Lung (tissue), 17 donors: ENCODE measurements at places on chromosomes 3 and 15.
A peak's percentile ranks its signal among the peaks of the same experiment; 100 is the strongest.

DNA sequence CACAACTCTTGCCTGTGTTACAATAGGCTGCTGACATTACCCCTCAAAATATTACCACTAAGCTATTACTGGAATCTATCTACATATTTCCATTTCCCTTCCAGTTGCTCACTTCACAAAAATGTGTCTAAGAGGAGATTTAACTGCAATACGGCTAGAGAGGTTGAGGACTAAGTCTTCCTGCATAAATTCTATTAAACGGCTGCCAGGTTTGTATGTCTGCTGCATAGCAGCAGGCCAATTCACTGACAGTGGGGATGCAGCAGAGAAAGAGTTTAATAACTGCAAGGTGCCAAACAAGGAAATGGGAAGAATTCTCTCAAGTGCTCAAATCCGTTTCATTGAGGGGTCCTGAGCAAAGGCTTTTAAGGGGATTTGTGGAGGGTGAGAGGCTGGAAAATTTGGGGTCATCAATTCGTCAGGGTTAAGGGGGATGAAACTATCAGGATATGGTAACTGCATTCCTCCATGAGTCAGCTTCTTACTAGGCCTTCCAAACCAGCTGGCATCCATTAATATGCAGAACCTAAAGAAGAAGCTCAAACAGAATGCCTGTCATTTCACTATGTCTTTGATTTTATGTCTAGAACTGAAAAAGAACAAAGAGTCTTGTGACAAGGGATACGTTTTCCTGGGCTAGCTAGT is 675.6 kb downstream of the TBL1XR1 start:
- no peak for DNase-seq

DNA sequence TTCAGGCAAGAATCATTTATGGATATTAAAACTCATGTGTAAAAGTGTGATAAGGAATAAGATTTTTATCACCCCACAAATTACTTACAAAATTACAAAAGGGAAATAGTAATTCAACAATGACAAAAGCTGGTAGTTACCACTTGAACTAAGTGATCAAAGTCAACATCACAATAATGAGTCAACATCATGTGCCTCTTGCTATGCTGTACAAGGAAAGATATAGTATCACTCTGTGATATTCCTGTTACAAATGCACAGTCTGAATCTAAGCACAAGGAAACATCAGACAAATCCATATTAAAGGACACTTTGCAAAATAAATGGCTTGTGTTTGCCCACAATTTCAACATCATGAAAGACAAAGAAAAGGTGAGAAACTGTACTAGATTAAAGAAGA is 90.5 kb upstream of the PLCL2 start:
- DNase-seq, result no peak

- DNase-seq, result no peak
These were observed 23.9 kb downstream of the SEC22C start for GRCh38 chr3:42557854-42558253.

- DNase-seq, result no peak
These were observed 72.2 kb downstream of the ZNF148 start for GRCh38 chr3:125302932-125303331.

DNA sequence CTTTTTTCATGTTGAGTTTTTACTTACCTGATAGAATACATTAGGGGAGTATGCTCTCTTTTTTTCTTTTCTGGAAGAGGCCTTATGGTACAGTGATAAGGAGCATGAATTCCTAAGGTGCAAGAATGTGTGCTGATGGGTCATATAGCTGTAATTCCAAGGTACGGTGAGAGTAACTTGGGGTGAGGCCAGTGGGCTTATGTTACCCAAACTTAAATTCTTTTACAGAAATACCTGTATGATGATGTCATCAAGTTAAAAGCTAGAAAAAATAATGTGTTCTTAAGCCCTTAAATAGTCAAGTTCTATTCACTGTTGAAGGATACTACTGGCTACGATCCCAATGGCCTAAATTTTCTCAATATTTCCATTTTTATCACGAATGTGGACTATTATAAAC is 111.2 kb downstream of the GMPS start:
- DNase-seq, result no peak

- DNase-seq, result no peak
These were observed 74.7 kb downstream of the CMSS1 start for GRCh38 chr3:99892332-99892731.

DNA sequence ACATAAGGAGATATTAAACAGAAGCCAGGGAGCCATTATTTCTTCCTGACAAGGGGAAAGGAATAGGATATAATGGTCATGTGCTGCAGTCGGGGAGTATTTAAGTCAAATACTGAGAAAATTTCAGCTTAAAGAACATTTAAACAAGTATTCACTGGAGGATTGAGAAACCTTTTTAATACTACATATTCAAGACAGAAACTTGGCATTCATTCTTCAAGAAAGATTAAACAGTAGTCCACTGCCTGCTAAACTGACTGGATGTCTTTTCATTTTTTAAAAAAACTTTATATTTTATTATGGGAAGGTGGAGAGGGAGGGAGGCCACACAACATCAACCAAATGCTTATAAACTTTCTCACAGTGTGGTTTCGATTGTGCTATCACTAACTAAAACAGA is 107.4 kb upstream of the CBLB start:
- DNase-seq, result peak; percentile 69

DNA sequence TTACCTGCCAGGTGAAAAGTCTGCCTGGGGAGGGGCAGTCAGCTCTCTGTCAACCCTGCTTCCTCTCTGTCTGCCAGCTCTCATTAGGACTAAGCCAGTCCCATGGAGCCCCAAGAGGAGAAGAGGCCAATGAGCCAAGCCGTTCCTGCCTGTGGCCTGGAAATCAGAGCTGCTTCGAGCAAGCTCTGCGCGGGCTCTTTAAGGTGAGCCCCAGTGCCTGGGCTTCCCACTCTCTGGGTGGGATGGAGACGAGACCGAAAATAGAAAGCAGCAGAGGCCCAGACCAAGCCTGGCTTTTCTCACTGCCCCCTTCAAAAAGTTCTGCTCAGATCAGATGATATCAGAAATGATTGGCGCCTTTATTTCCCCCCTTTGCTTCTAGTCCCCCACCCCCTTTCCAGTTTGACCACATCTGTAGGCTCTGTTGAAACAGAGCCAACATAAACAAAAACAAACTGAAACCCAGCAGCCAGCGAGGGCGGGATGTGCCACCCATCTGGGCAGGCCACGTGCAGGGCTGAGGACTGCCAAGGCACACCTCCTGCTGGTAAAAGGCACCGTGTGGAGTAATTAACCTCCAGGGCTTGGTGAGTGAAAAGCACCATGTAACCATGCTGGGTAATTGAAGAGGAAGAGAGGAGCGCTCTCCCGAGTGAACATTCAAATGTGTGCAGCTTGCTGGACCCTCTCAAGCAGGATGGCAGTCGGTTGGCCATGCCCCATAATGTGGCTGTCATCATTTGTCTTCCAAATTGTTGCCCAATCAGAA is 471.0 kb upstream of the PROK2 start:
- DNase-seq, result peak; percentile 66

- DNase-seq, result no peak
These were observed 41.4 kb downstream of the UBE2E2 start for GRCh38 chr3:23244324-23245041.

DNA sequence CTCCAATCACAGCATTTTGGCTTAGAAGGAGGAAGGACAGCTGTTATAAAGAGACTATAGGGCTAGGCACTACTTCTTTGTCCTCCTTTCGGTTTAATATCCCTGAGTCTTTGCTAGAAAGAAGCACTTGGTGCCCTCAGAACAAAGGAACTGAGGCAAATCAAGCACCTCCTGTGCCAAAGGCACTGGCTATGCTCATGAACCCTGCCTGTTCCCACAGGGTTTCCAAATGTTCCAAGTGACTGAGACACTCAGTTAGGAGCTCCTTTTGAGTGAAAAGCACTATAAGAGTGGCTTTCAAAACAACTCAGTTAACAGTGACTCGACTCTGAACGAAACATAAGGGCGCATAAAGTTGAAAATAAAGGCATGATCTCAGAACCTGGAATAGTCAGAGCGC is 25.0 kb downstream of the TBC1D2B start:
- no peak for DNase-seq

GRCh38 chr3:159091936-159092335 is 290.1 kb downstream of the MFSD1 start:
- DNase-seq, result no peak

DNA sequence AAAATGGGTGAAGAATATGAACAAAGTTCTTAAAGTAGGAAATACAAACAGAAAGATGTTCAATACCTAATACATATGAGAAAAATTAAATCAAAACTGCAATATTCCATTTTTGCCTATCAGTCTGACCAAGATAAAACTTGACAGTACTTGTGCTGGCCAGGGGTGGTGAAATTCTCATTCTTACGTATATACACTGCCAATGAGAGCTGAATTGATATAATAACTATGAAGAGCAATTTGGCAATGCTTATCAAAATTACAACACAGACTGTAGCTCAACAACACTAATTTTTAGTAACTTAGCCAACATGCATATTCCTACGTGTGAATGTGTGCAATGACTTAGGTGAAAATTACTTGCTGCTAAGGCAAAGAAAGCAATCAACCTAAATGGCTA is 90.2 kb downstream of the SETD2 start:
- peak; percentile 6 for DNase-seq

DNA sequence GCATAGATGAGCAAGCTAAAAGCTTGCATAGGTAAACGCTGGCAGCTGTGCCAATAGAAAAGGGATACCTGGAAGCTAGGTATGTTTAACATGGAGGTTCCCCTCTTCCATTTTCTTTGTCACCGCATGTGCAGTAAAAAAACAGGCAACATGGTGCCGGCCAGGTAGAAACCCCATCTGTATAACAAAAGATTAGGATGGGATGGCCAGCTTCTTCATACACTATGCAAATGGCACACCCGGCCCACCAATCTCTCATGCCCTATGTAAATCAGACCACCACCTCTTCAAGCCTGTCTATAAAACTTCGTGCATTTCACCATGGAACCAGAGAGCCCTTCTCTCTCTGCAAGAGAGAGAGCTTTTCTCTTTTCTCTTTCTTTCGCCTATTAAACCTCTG is 224.3 kb upstream of the P2RY1 start:
- DNase-seq, result no peak

GRCh38 chr3:123338620-123339061 is 110.2 kb downstream of the ADCY5 start:
- no peak for DNase-seq

DNA sequence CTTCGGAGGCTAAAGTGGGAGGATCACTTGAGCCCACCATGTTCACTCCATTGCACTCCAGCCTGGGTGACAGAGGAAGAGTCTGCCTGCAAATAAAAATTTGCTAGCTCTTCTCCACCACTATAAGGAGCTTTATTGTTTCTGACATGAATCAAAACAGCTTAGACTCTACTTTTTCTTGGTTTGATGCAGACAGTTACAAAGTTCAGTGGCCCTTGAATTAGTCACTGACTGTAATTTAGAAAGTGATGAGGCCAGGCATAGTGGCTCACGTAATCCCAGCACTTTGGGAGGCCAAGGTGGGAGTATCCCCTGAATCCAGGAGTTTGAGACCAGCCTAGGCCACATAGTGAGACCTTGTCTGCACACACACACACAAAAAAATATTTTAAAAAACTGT is 172.4 kb upstream of the CGNL1 start:
- no peak for DNase-seq

- DNase-seq, result no peak
These were observed 16.4 kb downstream of the PIK3CB start for GRCh38 chr3:138818185-138818860.

DNA sequence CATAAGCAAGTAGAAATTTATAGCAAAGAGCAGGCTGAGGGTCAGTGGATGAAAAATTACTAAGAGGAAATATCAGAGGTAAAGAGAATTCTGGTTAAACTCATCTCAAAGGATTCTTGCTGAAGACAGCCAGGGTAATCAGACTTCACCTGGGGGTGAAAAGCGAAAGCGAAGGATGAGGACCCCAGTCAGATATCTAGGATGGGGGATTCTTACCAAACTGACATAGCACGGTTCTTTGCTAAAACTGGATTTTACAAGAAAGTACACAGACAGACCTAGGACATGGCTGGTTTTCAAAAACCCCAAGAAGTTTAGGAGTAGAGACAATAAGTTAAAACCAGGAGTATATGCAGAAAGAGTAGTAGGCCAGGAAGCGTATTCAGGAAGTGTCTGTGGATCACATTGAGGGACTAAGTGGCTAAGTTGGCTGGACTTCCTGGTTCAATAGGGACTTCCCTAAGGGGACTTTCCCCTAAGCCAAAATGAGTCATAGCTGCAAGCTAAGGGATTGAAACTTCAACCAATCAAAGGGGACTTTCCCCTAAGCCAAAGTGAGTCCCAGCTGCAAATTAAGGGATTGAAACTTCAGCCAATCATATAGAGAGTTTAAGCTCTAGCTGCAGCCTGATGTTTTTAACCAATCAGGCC is 2.4 kb upstream of the CFAP91 start:
- DNase-seq, result no peak

DNA sequence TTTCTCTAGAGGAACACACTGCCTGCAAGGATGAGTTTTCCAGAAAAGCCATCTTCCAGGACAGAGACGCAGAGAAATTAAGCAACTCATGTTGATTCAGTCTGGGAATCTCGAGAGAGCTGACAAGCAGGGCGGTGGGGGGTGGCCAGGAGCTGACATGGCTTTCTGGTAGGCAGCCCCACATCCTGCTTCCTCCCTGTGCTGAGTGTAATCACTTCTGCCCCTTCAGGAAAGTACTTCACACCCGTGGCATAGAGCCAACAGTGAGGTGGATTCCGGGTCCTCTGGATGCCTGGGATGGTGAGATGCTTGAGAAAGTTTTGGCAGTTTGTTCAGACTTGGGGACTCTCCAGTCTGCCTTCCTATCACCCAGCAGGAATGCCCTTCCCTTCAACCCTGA is 221.1 kb downstream of the SLCO3A1 start:
- DNase-seq, result peak; percentile 62

DNA sequence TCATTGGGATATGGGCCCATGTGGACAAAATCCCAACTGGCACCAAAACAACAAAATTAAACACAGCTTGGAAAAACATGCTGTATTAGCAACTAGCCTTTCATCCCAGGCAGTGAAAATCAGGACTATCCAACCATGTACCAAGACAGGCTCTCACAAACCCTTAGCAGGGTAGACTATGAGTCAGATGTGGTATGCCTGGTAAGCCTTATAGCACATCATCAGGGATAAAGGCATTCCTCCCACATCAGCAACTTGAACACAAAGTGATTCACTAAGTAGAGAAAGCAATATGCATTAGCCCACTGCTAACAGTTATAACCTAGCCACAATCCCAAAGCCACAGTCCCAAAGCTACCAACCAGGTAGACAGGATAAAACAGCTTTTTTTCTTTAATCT is 8.0 kb downstream of the CEP152 start:
- DNase-seq, result no peak

GRCh38 chr3:37037352-37037751 is 44.0 kb downstream of the MLH1 start:
- DNase-seq, result no peak
